Stimulated activated CD4-positive, alpha-beta T cell treated with anti-CD3 and anti-CD28 coated beads, TNF-alpha, amount 100 ng/mL, for 24 hours (primary cell): ENCODE measurements at places on chromosomes 6 and 20.

GRCh38 chr6:71476371-71476770 lies 187.8 kb downstream of the OGFRL1 start:
- DNase-seq, result no peak

DNA sequence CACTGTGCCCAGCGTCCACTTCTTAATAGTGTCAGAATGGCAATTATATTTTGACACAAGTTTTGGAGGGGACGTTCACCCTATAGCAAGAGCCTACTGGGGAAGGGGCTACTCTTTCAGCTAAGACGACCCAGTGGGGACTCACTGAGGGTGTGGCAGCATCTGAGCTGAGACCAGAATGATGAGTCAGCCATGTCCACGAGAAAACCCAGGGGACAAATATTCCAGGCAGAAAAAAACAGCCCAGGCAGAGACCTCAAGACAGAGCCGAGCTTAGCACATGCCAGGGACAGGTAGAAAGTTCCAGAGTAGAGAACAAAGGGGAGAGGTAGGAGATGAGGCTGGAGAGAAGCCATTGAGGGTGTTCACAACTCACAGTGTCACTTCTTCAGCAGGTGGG lies 11.2 kb downstream of the CNBD2 start:
- DNase-seq, result no peak

- no peak for DNase-seq
These were observed 1.3 kb upstream of the FOXC1 start for GRCh38 chr6:1608222-1609040.

DNA sequence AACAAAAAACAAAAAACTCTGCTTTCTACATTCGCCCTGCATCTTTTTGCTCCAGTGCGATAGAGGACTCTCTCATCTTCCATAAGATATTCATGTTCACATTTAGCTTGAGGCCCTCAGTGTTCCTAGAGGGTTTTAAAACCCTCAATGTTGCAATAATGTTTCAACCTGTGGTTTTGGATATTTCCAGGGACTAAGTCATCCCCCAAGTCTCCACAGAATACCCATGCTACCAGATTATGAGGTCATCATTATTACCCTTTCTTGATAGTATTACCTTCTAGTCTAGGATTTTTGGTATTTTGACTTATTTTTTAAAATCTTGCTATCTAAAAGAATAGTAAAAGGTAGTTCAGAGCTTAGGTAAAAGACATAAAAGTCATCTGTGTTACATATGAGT lies 480.5 kb upstream of the ID4 start:
- no peak for DNase-seq

GRCh38 chr6:35048031-35048613 lies 93.0 kb downstream of the TCP11 start:
- no peak for DNase-seq

GRCh38 chr20:57027777-57028176 lies 238.7 kb downstream of the BMP7 start:
- no peak for DNase-seq

- no peak for DNase-seq
These were observed 2.9 kb downstream of the FRK start for GRCh38 chr6:116057766-116058165.

DNA sequence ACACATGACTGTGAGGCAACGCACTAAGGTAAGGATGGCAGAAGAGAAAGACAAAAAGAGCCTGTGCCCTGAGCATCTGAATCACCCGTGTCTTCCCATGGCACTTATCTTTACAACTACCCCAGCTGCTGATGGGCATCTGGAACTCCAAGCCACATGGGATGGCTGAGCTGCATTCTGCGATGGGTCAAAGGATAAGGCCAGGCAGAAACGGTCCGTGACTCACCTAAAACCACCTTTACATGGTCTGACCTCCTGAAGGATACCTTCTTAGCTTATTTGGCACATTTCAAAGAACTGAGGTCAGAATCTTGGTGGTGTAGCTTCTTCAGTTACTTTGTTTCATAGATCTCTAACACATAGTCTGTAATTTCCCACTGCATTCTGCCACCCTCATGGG lies 99.7 kb downstream of the DNAH8 start:
- DNase-seq, result no peak

- no peak for DNase-seq
These were observed 113.6 kb upstream of the PTPN1 start for GRCh38 chr20:50396623-50397022.

DNA sequence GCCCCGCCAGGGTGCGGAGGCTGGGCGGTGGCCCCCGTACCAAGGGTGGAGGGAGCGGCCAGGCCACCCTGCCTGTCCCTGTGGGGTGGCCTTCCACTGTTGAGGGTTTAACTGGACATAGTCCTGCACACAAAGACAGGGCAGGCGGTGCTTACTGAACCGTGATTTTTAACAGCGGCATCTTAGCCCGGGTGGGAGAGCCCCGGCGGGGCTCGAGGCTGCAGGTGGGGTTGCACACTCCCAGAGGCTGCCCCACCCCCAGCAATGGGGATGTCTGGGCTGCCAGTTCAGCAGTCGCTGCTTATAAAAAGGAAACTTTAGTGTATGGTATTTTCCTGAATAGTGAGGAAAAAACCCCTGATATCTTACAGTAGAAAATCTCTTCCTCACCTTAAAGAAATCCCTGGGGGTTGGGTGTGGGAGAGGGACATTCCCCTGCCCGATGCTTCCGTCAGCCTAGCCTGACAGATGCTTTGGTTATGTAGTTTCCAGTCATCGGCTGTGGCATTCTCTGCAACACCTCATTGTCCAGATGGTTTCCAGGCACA lies 79.4 kb downstream of the IRF4 start:
- DNase-seq, result no peak

DNA sequence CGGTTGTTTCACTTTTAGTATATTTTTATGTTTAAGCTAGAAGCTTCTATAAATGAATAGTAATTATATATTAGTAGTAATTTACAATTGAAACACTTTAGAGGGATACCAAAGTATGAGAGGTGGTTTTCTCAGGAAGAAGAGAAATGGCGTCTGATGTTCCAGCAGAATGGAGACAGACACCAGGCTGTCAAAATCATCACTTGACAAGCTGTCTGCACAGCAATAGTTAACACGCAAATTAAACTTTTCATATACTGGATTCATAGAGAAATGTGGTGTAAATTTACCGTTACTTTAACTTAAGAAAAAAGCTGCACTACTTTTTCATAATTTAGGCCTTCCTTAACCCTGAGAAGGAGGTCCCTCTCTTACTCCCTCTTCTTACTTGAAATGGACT lies 82.6 kb downstream of the FAM217A start:
- DNase-seq, result no peak

DNA sequence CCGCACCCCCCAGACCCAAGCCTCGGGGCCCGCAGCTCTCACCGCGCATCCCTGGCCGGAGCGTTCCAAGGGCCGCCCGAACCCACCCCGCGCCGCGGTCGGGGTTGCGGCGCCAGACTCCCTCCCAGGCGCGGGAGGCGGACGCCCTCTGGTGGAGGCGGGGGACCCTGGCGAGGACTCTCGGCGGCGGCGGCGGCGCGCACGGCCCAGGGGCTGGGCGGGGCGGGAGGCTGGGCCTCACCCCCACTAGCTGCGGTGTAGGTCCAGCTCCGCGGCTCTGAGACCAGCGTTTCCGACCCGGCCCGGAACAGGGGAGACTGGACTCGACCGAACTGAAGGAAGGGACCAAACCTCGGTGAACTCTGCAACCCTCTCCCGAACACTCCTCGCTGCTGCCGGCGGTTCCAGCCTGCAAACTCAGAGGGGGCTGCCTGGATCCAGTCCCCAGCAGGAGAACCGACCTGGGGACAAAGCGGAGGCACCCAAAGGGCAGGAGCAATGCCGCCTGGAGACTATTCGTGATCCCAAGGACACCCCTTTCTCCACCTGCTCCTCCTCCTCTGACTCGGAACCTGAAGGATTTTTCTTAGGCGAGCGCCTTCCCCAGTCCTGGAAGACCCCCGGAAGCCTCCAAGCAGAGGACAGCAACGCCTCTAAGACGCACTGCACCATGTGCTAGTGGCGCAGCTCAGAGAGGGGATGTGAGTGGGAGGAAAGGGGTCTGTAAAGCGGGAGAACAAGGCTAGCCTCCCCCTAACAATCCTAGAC lies 859 bp upstream of the TOMM6 start:
- DNase-seq, result peak; percentile 80

- no peak for DNase-seq
These were observed 67.6 kb downstream of the MRPL14 start for GRCh38 chr6:44059359-44060346.

DNA sequence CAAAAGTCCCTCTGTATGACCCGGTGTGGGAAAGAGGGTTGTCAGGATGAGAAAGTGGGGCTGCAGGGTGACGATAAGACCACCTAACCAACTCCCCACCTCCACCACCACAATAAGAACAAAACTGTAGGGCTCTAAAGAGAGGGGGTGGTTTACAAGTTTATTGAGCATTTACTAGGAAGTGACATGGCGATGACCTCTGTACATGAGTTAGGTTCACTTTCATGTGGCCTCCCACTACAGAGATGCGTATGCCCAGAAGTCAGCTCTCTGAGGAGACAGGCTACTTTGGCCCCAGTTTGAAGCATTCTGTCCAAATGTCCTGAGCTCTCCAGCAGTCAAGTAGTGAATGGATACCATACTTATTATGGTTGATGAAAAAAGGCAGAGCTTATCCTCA lies 28.7 kb upstream of the PI16 start:
- no peak for DNase-seq

- DNase-seq, result no peak
These were observed 625.9 kb upstream of the FLRT3 start for GRCh38 chr20:14963262-14963663.

- DNase-seq, result no peak
These were observed 198.6 kb downstream of the ZDHHC14 start for GRCh38 chr6:157579467-157580031.

DNA sequence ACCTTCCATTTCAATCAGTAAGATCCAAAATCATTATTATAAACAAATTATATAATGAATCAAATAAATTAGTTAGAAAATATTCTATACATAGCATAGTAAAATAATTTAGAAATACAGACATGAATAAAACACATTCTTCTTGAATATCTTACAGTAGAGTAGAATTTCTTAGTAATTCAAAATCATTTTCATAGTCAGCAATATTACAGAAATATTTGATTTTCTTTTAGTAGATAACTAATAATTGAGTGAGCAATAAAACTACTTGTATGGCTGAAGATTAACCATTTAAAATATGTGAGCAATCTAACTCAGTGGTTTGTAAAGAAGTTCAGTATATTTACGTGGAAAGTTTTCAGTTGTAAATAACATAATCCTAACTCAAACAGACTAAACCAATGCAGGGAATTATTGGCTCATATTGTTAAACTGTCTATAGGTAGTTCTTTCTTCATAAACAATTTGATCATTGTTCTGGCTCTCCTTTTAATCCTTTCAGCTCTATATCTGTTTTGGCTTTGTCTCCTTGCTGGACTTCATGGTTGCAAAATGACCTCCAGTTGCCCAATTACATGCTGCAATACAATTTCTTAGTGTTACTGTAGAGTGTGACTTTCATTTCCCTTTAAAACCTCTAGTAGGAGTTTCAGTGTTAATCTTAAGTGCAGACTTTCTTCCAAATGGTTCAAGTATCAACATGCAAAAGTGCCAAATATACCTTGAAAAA lies 307.5 kb downstream of the EYS start:
- no peak for DNase-seq

DNA sequence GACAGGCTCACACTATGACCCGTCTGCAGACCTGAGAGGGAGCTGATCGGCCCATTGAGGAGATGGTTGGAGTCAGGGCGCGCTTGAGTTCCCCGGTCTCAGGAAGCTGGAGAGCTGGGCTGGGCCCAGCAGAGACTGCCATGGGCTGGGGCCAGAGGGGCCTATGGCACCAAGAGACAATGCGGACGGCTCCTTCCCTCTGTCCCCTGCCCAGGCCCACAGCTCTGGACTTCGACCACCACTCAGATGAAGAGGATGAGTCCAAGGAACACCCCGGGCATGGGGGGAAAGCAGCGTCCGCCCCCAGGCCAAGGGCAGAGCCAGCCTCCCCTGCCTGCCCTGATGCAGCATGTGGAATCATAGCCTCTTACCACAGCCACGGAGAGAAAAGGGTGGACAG lies 40.2 kb upstream of the PHACTR3 start:
- DNase-seq, result no peak

- no peak for DNase-seq
These were observed 1.9 kb upstream of the ETV7 start for GRCh38 chr6:36389353-36389752.

DNA sequence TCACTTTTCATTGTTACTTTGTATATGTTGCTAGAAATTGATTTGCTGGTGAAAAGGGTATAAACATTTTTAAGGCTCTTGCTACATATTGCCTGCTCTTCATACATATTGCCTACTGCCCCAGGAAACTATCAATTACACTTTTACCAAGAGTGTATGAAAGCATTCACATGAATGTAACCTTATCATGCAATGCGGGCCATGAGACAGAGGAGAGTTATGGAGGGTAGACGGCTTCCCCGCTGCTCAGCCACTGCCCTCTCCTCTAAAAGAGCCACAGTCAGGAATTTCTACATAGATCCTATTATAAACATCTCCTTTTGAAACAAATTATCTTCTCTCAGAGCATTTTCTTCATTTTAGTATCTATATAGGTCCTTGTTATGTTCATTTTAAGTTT lies 264.4 kb downstream of the ESR1 start:
- DNase-seq, result no peak

- DNase-seq, result no peak
These were observed 59.9 kb downstream of the KLHL31 start for GRCh38 chr6:53605543-53606235.

GRCh38 chr20:40682104-40682981 lies 6.7 kb downstream of the MAFB start:
- no peak for DNase-seq

DNA sequence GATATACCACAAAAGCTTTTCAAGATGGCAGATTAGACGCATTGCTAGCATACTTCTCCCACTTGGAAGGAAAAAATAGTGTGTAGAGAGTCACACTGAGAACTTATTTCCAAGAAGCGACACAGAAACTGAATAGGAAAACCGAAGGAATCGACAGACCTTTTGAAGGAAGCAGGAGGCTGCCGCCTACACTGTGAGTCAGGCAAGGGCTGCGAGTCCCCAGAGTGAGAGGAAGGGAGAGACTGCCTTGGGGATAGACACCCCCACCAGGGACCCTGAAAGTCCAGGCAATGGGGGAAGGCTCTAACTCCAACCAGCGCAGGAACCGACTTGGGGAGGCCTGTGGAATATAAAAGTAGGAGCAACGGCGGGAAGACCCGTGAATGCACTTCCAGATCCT lies 53.7 kb upstream of the SIRPG start:
- no peak for DNase-seq

GRCh38 chr6:126531840-126532239 lies 191.9 kb downstream of the CENPW start:
- DNase-seq, result no peak

DNA sequence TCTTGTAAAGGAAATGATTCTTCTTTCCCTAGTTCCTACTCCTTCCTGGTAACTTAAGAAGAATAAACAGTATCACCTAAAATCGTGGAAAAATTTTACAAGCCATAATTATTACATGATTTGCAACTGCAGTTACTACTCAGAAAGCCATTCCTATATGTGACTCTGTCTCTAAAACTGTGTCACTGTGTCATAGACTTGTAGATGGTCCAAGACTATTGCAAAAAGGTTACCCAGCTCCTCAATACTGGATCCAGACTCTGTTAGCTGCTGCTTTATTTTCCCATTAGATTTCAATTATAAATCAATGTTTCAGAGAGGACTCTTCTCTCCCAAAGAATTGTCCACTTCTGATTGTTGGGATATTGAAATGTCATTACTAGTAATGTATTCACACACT lies 142.1 kb upstream of the STMND1 start:
- DNase-seq, result no peak
